ENCODE measurements at places on chromosomes 5 and 9.
A peak's percentile ranks its signal among the peaks of the same experiment; 100 is the strongest.

- DNase-seq, result no peak
Observed at GRCh38 chr5:141319202-141319601, 1.4 kb downstream of the TAF7 start.

GRCh38 chr5:103228061-103228460 lies 30.5 kb upstream of the MACIR start:
- peak; percentile 58 for DNase-seq

DNA sequence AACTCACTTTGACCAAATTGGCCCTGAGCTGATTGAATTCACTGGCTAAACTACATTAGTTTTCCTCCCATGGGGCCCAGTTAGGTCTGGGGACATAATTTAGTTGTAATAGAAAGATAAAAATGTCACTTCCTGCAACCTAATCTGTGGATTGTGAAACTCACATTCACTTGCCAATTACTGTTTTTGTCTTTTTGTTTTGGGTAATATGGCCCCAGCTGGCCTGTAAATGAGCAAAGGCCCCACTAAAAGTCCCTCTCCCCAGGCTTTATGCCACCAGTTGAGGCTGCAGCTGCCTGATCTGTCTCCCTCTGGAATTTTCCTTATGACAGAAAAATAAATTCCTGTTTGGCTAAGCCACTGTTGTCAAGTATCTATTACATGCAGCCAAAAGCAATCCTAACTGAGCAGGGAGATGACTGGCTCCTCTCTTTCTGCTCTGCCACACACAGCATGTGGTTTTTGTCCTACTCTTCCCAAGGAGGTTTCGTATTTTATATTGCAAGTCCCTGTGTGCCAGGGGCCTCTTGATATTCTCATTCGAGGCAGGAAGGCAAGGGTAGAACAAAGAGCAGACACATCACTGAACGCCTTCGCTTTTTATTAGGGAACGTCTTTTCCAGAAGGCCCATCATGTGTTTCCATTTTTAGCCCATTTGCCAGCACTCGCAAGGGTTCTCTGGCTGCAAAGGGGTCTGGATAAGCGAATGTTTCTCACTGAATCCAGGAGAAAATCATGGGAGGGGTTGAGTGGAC lies 24.1 kb upstream of the SLC25A48 start:
- DNase-seq, result no peak

- no peak for DNase-seq
Observed at GRCh38 chr5:103546858-103547257, 15.7 kb downstream of the NUDT12 start.

- DNase-seq, result peak; percentile 38
Observed at GRCh38 chr5:80269991-80270438, 14.2 kb upstream of the SERINC5 start.

GRCh38 chr9:137156567-137157375 lies 13.1 kb downstream of the LRRC26 start:
- peak; percentile 68 for DNase-seq

- DNase-seq, result no peak
Observed at GRCh38 chr5:116046261-116046660, 14.0 kb downstream of the ARL14EPL start.

GRCh38 chr9:93091056-93091452 lies 5.0 kb upstream of the CARD19 start:
- DNase-seq, result no peak

GRCh38 chr9:72858089-72858912 lies 94.6 kb downstream of the ALDH1A1 start:
- DNase-seq, result no peak

GRCh38 chr5:35924950-35925722 lies 13.3 kb downstream of the CAPSL start:
- DNase-seq, result peak; percentile 95

DNA sequence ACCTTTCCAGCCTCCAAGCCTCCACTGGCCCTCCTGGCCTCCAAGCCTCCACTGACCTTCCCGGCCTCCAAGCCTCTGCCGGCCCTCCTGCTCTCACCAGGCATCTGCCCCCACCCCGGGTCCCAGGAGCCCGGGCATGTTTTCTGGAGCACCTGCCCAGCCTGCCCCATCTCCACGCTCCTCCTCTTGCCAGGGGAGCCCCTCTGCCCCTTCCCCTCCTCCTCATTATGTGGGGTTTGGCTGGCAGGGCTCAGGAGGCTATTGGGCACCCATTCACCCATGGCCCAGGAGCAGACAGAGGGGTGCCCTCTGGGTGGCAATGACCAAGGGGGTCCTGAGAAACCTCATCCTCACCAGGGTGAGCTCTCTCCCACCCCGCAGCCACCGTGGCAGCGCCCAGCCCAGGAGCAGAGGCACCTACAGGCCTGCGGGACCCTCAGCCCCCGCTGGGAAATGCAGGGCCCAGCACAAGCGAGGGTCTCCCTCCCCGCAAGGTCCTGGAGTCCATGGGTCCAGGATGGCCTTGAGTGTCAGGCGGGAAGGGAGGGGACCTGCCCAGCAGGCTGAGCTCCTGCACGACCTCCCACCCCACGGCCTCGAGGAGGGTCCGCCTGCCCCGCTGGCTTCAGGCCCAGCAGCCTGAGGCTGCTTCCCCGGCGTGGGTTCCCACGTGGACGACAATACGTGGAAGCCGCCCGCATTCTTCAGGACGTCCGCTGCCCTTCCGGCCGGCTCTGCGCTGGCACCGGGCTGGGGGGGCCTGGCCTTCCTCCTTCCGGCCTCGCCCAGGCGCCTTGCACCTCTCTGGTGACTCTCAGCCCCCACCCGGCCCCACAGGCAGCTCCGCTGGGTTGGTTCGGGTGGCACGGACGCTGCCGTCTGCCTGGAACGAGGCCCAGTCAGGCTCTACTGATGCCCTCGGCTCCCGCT lies 51.4 kb upstream of the NRARP start:
- DNase-seq, result no peak

GRCh38 chr5:150700246-150700593 lies 642 bp downstream of the RBM22 start:
- no peak for DNase-seq

GRCh38 chr5:10860645-10861422 lies 99.8 kb upstream of the DAP start:
- DNase-seq, result no peak

- DNase-seq, result no peak
Observed at GRCh38 chr5:55123365-55123764, 20.9 kb downstream of the GZMA start.

DNA sequence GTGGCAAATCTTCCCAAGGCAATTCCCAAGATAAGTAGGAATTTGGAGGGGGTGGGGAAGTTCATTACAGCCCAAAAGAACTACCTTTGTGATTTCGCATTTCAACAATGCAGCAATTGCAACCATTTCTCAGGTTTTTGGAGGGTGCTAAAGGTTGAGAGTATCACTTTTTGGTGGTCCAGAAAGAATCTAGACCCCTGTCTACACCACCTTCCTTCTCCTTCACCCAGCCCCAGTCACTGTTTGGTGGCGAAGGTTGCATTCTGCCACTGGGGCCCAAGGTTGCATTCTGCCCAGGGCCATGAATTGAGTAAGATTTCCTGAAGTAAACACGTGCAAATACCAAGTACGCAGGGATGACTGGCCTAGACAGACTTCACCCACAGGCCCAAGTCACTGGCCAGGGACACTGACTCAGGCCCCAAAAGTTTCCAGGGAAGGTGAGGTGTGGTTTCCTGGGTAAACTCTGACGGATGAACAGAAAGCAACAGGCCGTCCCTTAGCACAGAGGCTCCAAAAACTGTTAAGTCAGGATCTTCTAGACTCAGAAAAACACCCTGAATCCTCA lies 5.7 kb downstream of the PDE6A start:
- peak; percentile 37 for DNase-seq

DNA sequence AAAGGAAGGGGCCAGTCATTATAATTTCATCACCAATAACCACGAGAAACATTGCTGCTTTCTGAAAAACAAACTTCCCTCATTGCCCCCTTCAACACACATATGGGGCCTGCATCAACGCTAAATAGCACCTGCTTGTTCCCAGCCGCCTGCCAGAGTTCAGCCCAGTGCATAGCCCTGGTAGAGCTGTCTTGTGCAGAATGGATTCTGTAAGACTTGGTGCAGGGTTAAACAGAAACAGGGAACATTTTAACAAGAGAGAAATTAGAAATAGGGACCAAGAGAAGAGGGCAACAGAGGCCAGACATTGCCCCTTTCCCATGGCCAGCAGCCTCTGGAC lies 56.7 kb downstream of the UBE2QL1 start:
- no peak for DNase-seq

DNA sequence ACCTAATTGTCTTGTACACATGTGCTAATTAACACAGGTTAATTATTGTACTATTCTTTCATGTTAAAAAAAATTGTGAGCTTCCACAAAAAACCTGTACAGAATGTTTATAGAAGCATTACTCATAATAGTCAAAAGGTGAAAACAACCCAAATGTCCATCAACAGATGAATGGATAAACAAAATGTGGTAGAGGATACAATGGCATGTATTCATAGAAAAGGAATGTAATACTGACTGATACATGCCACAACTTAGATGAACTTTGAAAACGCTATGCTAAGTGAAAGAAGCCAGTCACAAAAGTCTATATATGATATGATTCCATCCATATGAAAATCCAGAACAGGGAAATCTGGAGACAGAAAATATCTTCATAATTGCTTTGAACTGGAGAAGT lies 25.6 kb downstream of the RRAGA start:
- no peak for DNase-seq

- no peak for DNase-seq
Observed at GRCh38 chr9:8838136-8838535, 1038.6 kb upstream of the DMAC1 start.

DNA sequence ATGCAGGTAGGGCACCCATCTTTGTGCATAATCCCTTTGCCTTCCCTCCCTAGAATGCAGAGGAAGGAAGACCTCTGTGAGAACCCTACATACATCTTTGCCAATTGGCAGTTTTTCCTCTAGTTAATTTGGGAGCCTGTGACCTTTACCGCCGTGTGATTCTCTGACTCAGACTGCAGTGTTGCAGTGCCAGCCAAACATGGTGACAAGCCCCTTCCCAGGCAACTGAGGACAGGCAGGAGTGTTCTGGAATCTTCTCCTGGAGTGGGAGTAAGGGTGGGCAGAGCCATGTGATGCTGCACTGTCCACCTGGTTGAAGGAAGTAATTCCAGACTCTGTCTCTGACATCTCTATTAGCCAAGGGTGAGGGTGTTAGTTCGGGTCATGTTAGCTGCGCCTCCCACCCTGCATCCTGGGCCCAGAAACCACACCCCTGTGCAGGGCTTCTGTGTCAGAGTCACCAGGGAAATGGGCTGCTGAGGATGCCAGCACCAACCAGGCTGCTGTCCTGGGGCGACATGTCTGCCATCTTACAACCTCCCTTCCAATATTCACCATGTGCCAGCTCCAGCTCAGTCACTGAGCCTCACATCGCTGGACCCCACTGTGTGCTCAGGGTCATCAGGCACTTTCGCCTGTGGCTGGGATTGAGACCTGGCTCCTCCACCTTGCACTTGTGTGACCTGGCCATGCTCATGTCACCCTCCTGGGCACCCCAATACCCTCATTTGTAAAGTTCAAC lies 21.8 kb downstream of the KCNIP1 start:
- DNase-seq, result no peak

DNA sequence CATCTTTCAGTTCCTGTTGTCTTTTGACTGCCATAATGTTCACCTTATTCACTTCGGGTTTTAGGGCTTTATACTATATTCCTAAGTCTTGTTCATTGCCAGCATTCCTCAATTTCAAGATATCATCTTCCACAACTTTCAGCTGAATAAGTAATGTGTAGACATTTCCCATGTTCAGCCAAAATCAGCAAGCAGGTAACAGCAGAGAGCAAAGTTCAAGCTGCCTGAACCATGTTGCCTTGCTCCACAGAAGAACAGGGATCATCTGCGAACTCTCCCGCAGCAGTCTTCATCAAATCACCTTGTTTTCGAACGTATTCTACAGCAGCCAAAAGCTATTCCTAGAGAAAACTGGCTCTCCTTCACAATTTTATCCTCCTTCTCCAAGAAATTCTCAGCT lies 95.3 kb upstream of the CCDC112 start:
- DNase-seq, result no peak

- DNase-seq, result no peak
Observed at GRCh38 chr9:7858166-7858565, 58.6 kb upstream of the DMAC1 start.

GRCh38 chr9:81855538-81855937 lies 72.7 kb upstream of the SPATA31D4 start:
- no peak for DNase-seq

GRCh38 chr5:35223787-35224395 lies 6.4 kb downstream of the PRLR start:
- no peak for DNase-seq

- no peak for DNase-seq
Observed at GRCh38 chr5:102583276-102584124, 84.7 kb upstream of the SLCO6A1 start.

DNA sequence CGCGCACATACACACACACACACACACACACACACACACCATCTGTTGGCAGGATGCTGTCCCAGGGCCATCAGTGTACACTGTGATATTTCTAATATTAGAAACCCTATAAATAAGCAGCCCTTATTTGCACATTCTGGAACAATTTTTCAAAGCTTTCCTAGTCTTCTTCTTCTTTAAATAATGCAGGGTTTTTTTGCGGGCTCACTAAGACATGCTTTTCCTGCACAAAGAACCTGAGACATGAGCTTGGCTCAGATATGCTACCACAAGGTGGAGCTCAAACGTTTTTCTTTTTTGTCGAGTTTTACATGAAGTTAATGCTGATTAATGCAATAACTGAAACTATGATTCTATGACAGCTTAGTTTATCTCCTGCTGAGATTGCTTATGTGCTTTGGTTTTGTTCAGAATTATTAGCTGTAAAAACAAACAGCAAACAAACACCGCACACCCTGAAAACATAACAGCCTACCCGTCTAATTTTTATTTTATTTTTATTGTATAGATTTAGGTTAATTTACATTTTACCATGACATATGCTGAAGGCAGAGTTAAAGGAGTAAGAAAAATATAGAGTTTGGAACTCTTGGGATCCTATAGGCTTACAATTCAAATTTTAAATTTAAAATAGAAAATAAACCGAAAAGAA lies 95.8 kb downstream of the ALDH1A1 start:
- peak; percentile 46 for DNase-seq

DNA sequence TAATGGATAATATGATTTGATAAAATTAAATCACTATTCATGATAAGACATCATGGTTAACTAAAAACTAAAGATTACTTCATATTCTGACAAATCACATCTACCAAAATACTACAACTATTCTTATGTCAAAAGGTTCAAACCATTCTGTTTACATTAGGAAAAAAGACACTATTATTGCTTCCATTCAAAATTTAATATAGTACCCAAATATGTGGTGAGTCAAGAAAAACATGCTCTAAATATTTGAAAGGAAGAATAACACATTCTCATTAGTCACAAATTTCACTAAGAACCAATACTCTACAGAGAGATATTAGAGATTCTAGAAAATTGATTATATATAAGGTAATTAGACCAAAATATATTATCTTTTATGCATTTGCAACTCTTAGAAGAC lies 234.0 kb downstream of the TMEM232 start:
- no peak for DNase-seq

- DNase-seq, result peak; percentile 72
Observed at GRCh38 chr9:127778280-127779135, at the start of gene SH2D3C. Gene SH2D3C (minus strand): TSS chr9:127778666. CDS start chr9:127778627, 39 bp downstream.

GRCh38 chr5:103375350-103375749 lies 116.8 kb downstream of the MACIR start:
- no peak for DNase-seq

- DNase-seq, result no peak
Observed at GRCh38 chr9:136385015-136385414, 11.5 kb upstream of the CARD9 start.
